ENCODE measurements at places on chromosomes 6 and 20.

GRCh38 chr6:152356662-152357061 is 280.5 kb downstream of the SYNE1 start:
- DNase-seq, result peak; percentile 5

DNA sequence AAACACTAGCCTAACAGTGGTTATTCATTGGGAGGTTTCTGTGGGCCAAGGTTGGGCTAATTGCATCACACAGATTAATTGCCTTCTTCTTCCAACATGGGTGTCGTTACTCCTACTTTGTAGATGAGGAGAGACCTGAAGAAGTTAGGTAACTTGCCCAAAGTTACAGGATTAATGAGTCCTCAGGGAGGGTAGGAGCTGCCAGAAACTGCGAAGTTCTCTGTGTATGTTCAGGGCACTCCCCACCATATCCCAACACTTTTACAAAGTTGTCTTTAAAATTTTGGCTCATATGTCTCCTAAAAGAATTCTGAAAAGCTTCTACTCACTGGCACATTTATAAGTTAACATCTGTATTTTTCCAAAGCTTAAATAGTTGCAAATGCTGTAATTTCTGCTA is 323.5 kb upstream of the HSF2 start:
- DNase-seq, result no peak

DNA sequence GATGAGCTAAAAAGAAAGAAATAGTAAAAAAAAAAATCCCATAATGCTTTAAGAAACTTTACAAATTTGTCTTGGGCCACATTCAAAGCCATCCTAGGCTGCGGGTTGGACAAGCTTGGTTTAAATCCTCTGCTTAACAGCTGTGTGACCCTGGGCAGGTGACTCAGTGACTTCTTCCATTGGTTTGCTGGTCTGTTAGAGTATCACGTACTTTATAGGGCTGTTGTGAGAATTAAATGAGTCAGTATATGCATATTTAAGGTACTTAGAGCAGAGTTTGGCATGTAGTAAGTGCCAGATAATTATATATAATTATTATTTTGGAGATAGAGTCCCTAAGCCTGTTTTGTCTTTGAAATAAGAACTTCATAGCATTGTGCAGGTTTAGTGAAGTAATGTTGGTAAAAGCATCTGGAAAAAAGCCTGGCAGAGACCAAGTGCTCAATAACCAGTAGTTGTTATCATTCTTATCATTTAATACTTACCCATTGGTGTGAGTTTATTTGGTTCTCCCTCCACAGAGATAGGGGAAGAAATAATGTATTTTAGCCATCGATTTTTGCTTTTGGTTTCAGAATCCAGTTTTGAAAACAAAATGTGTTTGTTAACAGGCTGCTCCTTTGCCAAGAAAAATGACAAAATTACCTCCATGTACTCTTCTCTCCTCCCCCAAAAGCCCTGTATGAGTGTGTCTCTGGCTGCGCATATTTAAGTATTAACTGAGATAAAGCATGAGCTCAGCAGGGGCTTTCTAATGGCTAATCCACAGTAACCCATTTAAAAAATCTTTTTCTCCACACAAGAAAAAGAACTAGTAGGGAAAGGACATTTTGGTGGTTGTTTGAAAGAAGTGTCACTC is 67.2 kb downstream of the FOXO3 start:
- no peak for DNase-seq

DNA sequence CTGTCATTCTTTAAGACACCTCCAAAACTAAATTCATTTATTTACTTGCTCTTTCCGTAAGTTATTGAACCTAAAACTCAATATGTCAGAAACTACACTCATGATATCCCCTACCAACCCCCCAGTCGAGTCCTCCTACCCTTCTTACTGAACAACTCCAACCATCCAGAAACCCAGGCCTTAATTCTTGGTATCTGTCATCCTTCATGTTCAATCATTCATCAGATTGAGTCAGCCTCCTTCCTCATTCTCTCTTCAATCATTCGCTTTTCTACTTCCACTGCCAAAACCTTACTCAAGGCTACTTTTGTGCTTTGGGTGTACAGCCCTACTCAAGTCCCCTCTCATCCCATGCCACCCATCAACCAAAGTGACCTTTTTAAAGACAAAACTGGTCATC is 95.7 kb downstream of the SMLR1 start:
- no peak for DNase-seq

- no peak for DNase-seq
Observed at GRCh38 chr6:111757342-111757741, 115.9 kb downstream of the FYN start.

DNA sequence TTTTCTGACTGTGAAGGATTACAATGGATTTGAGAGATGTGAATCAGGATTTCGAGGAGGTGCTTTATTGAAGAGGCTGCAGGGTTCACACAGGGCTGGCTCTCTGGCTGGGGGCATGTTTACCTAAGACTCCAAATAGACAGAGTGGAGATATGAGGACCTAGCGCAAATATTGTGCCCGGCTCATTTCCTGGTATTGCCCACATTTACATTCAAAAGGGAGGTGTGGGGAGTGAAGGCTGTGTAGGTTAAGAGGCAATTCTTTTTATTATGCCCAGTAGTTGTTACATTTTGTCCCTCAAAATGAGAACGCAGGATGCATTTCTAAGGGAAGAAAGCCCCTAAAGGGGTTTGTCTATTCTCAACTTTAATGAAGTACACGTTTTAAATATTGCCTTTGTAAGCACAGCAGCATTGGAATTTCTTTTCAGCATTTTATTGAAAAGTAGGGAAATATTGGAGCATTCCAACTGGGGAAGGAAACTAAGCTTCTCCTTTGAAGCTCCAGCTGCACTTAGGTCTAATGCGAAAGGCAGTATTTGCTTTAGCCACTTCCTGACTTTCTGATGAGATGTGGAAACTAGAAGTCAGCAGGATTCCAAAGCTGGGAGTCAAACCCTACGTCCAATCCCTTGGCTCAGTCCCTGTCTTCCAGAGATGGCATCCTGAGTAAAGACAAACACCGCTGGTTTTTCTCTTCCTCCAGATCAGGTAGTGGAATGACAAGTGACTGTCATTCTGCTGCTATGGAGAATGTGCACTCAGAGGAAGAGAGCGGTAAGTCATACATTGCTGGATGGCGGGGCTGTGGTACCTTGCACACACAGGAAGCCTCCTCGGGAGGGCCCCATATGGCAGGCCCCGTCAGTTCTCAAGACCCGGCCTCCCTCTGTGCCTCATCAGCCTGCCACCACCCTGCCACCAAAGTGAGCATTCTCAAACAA is 70.7 kb downstream of the MYB start:
- peak; percentile 54 for DNase-seq

DNA sequence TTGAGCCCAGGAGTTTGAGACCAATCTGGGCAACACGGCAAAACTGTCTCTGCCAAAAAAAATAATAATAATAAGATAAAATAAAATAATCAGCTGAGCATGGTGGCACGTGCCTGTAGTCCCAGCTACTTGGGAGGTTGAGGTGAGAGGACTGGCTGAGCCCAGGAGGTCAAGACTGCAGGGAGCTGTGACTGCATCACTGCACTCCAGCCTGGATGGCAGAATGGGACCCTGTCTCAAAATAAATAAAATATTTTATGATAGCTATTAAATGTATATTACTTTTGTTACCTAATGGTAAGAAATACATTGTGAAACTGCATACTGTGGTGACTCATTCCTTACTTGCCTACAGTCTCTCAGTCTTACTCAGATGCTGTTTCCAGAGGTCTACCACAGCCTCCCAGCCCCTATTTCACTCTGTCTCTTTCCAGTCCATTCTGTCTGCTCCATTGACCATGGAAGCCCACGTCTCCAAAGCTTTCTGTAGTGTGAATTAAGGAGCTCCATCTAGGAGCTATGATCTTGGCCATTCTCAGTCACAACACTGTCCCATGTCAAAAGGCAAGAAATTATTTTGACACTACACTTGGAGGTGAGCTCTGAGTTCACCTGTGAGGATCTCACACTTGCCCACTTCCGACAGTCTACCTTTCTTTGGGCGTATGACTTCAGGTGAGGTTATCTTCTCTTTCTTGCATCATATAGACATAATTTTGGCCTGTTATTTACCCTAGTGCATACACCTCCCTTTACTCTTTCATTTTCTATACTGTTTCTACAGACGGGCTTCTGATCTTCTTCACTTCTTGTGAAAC is 22.4 kb upstream of the SNX9 start:
- no peak for DNase-seq

GRCh38 chr6:132666118-132666517 is 7.1 kb upstream of the TAAR1 start:
- DNase-seq, result no peak

GRCh38 chr6:3162565-3163247 is 5.4 kb upstream of the TUBB2A start:
- DNase-seq, result peak; percentile 73

DNA sequence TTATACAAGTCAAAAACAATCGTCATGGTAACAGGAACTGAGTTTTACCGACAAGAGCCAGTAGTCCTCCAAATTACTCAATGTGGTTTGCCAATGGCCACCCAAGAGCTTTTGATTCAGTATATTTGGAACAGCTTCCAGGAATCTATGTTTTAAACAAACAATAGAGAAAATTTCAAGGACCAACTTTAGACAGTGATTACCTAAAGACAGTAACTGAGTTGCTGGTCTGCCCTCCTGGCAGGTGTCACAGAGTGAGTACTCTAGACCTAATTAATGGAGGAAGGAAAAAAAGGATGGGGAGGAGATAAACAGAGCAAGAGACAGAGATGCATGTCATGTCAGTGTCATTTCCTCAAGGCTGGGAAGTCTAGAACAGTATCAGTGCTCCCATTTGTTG is 361.3 kb upstream of the BTBD3 start:
- DNase-seq, result no peak

DNA sequence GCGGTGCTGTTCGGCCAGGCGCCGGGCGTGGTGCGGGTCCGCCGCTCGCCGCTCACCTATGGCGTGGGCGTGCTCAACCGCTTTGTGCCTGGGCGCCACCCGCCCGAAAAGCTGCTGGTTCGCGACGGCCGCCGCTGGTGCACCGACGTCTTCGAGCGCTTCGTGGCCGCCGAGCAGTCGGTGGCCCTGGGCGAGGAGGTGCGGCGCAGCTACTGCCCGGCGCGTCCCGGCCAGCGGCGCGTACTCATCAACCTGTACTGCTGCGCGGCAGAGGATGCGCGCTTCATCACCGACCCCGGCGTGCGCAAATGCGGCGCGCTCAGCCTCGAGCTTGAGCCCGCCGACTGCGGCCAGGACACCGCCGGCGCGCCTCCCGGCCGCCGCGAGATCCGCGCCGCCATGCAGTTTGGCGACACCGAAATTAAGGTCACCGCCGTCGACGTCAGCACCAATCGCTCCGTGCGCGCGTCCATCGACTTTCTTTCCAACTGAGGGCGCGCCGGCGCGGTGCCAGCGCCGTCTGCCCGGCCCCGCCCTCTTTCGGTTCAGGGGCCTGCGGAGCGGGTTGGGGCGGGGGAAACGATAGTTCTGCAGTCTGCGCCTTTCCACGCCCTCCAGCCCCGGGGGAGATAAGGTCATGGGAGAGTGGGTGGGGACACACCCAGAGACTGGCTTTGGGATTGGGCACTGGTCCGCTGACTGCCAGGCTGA is 15.7 kb downstream of the ADISSP start:
- no peak for DNase-seq

DNA sequence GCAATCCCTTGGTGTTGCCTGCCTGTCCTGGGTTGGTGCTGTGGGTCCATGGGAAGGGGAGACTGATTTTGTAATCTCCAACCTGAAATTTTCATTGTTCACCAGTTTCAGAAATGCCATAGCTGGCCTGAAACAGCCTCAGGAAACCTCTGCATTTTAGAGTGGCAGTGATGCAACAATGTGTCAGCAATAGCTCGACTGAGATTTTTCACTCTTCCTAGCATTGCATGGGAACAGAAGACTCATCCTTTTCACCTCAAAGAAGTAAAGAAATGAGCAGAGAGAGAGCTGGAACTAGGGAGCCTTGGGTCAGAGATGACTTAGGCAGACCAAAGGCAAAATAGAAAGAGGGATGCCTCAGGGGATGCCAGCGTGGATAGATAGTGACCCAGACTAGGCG is 23.7 kb upstream of the TMEM14A start:
- no peak for DNase-seq

GRCh38 chr6:24990236-24990845 is 54.6 kb upstream of the RIPOR2 start:
- no peak for DNase-seq

GRCh38 chr20:2708073-2708415 is 15.5 kb downstream of the EBF4 start:
- DNase-seq, result no peak

DNA sequence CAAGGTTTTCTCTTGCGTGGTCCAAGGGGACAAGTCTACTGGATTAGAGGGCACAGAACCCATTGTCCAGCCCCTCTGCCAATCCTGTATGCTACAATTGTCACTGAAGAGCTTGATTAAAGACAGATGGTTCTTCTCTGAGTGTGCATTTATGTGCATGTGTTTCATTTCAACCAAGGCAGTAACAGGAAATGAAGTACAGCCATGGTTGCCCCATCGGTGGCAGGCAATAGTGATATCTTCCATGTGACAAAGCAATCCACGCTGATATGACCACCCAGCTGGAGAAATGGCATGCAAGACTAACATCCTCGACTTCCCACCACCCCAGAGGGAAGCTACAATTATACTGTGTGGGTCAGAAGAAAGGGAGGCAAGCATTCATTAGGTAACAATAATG is 85.5 kb downstream of the UNC5CL start:
- DNase-seq, result no peak

- DNase-seq, result no peak
Observed at GRCh38 chr20:50303573-50304500, 113.2 kb downstream of the CEBPB start.

DNA sequence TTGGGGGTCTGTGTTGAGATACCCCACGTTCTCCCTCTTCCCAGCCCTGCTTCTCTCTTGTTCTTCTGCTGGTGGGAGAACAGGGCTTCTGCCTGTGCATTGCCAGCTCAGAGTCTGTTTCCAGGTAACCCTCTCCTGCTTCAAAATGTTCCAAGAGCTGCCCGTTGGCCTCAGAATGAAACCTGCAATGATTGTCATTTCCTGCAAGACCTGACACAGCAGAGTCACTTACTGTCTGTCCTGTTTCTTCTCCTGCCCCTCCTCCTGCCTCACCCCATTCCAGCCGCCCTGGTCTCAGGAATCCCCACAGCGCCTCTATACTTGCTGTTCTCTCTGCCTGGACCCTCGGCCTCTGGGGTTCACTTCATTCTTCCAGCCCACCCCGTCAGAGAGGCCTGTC is 81.4 kb upstream of the ARID1B start:
- DNase-seq, result no peak

- no peak for DNase-seq
Observed at GRCh38 chr6:130167655-130168054, 55.1 kb downstream of the SAMD3 start.

- no peak for DNase-seq
Observed at GRCh38 chr20:6562111-6562510, 205.4 kb upstream of the BMP2 start.

DNA sequence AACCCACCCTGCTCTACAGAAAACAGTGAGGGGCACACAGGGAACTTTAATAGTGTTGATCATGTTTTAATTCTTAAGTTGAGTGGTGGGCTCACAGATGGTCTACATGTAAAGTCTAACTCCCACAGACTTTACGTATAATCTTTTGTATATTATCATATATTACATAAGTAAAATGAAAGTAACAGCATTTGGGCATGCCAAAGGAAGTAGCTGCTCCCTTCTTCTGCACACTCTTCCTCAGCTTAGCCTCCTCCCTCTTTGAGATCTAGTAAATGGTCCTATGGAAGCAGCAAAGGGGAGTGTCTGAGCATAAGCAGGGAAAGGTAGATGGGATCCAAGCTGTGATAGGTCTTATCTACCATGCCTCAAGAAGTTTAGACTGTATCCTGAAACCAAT is 11.2 kb downstream of the MED20 start:
- no peak for DNase-seq

GRCh38 chr6:18099511-18099910 is 23.0 kb downstream of the NHLRC1 start:
- no peak for DNase-seq

- no peak for DNase-seq
Observed at GRCh38 chr20:60222497-60222896, 264.3 kb downstream of the CDH26 start.

All from DND-41 (cell line).